ENCODE measurements at places on chromosomes 1 and 21.

GRCh38 chr1:55575571-55576279 is 360.6 kb upstream of the USP24 start:
- DNase-seq: no peak

DNA sequence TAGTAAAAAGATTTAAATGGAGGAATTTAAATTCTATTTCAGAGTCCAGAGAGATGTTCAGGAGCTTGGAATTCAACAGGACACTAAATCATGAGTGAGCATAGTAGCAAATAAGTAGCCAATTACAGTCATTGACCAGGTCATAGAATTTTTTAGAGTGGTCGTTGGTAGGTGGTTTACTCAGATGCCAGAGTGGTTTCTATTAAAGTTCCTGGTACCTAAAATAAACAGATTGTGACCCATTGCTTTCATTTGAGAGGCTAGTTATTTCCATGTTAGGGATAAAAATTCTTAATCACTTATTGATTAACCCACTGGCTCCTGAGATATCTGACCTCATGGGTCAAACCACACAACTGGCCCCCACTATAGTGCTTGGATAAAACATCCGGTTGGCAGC is 201.3 kb downstream of the ASTN1 start:
- no peak for DNase-seq

DNA sequence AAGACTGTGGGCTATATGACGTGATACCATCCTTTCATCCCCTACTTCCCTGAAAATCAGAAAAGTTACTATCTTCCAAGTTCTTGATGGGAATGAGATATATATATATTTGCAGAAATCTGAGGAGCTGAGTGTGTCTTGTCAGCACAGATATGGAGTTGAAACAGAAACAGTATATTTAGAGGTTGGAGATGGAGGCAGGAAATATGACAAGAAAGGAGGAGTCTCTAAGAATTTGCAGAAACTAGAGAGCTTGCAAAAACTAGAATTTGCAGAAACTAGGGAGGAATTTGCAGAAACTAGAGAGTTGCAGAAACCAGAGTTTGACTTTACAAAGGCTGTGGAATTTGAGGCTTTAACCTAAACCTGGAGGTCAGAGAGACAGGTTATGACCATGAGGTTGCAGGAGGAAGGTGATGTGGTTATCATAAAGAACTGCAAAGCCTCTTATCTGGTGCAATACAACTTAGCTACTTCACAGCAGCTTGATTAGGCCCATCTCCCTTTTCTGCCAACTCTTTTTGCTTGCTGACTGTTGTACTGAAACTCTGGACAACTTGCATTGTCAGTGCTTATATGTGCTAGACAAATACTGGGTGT is 22.3 kb downstream of the XCL2 start:
- no peak for DNase-seq

DNA sequence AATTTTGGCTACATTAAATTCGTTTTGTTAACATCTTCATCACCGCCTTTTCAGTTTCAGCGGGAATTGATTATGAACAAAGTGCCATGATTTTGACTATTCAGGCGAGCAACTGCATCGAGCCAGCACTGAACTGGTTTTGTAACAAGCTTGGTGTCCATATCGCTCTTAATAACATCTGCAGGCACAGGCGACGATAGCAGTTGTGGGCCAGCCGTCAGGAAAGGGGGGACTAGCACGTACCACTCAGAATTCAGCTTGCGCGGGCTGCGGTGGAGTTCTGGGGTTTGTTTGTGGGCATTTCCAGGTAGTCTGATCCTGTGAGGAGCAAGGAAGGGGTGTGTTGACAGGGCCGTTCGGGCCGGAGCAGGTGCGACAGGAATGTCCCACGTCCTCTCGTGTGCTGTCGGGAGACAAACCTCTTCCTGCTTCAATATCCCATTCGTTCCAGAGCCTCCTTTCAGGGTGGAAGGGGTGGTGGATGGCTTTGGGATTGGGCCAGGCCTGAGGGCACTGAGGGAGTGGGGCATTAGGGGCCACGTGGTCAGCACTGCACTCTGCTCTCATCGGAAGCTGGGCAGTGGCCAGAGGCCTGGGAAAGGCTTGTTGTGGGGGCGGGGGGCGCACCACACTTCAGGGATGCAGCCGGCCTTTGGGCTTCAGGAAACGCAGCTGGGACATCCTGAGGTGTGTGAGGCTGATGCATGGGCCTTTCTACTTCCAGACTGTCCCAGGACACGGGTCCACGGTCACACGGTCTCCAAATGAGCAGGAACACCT is 39.1 kb downstream of the SKI start:
- no peak for DNase-seq

DNA sequence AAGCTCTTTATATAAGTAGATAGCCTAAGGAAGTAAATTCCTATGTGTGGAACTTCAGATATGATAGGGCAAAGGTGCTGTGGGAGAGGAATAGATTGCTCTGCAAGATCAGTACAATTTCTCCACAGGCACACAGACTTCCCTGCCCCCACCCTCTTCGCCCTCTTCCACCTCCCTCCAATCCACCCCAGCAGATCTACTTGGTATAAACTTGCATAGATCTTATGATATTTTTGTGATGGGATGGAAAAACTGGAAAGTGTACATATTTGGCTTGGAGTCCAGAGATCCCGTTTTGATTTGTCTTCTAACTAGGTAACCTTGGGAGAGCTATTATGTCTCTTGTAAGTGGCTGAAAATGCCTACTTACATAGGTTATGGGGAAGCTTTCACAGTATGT is 586.3 kb upstream of the USP24 start:
- DNase-seq: no peak

DNA sequence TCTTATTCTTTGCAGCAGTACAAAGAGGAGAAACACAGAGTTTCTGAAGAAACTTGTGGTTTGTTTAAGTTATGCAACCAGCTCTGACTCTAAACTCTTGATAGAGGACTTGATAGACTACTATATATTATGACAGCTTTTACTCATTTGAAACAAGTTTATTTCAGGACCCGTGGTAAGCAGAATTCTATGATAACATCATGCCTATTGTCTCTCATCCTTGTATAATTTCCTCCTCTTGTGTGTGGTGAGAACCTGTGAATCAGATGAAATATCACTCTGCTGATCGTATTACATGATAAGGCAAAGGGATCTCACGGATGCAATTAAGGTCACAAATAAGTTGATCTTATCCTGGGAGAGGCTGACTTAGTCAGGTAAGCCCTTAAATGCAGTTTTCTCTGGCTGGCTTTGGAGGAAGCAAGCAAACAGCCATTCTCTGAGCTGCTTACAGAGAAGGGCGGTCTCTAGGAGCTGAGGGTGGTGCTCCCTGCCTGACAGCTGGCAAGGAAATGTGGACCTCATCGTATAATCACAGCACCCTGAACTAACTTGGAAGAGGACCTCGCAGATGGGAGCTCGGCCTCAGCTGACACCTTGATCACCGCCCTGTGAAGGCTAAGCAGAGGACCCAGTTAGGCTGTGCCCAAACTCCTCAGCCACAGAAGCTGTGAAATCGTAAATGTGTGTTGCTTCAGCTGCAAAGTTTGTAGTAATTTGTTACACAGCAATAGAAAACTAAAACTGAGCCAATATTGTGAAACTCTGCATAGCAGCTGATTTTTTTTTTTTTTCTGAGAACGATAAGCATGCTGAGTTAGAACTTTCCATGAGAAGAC is 151.1 kb upstream of the DPT start:
- DNase-seq: no peak

- DNase-seq: no peak
Measured at GRCh38 chr1:53725238-53725689, 13.7 kb downstream of the GLIS1 start.

GRCh38 chr1:85656948-85657347 is 51.3 kb downstream of the ZNHIT6 start:
- DNase-seq: no peak

DNA sequence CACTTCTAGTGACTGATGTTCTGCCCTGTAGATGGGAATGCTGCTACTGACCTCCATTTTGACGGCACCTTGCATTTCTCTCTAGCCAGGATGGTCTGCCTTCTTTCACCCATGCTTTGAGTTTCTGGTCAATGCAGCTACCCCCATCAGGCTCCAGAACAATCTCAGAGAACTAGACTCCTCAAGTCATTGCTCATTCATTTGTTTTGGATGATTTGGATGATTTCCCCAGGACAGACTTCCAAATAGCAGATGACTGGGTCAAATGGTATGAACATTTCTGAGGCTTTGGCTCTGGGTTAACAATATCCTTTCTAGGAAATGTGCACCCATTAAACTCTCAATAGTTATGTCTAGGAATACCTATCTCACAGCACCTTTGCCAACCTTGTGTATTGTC is 63.9 kb downstream of the CSMD2 start:
- no peak for DNase-seq

- no peak for DNase-seq
Measured at GRCh38 chr1:98842241-98842640, 162.4 kb downstream of the PLPPR5 start.

GRCh38 chr1:6385488-6386191 is 7.9 kb downstream of the ACOT7 start:
- no peak for DNase-seq

- no peak for DNase-seq
Measured at GRCh38 chr1:101338714-101339430, 102.1 kb downstream of the S1PR1 start.

- no peak for DNase-seq
Measured at GRCh38 chr1:174165471-174166137, 6.3 kb downstream of the RABGAP1L start.

DNA sequence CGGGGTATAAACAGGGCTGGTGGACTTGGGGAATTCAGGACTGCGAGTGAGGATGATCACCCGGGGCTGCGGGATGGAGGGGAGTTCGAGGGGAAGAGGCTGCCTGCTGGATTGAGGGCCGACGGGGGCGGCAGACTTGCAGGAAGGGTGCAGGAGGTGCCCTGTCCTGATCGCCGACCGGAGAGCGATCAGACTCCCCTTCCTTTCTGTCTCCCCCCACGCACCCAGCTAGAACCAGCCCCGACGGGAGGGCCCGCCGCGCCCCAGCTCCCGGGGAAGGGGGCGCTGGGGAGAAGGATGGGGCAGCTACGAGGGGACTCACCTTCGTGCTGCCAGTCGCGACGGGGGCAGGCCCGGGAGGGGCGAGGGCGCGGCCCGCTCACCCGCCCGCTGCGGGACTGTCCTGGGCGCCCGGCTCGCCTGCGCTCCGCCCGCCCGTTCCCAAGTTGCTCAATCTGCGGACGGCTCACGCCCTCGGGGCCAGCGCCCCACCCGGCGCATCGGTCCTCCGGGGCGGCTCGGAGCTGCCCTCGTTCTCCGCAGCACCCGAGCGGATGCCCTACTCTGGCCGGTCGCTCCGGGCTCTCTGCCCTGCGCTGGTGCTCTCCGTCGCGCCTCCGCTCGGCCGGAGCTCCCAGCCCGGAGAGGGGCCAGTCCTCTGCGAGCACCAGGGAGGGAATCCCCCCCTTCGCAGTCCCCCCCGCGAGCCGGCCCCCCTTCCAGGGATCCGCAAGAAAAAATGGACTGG is at the start of gene RSPO1:
Gene RSPO1, minus strand, starts transcription at position 649 of the 748 bp plus-strand sequence. CDS start 5,231 bp downstream, outside the sequence.
- no peak for DNase-seq

DNA sequence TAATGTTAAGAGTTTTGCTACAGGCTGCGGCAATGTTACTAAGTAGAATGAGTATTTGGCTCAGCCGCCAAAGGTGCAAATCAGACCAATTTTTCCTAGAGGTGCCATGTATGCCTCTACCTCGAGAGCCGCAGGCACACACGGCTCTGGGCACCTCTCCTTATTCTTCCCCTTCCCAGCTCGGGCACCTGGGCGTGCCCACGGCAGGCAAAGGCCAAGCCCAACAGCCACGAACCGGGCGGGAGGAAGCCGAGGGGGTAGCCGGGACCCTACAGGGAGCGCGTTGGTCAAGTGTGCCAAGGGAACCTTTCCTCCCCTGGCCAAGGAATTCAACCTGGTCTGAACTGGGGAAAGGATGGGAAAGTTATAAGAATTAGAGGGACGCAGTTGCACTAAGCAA is 31.0 kb downstream of the LRRC3 start:
- DNase-seq: no peak

DNA sequence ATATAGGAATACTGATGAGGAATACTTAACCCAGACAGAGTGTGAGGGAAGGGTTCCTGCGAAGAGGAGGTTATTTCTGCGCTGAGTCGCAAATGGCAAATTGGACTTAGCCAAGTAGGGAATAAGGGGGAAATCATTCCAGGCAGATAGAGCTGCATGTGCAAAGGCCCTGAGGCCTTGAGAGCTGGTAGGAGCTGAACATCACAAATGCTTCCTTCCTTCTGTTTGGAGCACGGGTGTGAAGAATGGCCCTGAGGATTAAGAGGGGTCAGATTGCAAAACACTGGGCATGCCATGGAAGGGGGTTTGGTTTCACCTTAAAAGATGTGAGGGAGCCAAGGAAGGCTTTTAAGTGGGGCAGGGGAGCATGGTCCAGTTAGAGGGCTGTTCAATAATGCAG is 12.4 kb downstream of the IER5 start:
- DNase-seq: no peak

GRCh38 chr1:216238844-216239243 is 184.4 kb downstream of the USH2A start:
- DNase-seq: no peak

DNA sequence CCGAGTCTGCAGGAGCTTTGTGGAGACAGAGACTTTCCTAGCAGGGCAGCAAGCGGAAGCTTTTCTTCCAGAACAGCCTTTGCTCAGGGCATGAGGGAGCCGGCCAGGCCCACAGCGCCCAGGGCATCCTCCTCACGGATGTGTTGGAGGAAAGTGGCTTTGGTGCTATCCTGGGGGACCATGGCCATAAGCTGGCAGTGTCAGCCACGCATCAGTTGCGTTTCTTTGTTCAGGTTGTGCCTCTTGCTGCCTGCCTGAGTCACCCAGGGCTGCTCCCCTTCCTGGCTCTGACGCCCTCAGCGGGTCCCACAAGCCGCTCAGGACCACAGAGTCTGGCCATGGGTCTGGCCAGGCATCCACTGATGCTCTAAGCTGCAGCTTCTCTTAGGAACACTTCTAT is 39.6 kb upstream of the PRSS38 start:
- no peak for DNase-seq

- DNase-seq: no peak
Measured at GRCh38 chr1:238469146-238469631, 578.5 kb upstream of the ZP4 start.

DNA sequence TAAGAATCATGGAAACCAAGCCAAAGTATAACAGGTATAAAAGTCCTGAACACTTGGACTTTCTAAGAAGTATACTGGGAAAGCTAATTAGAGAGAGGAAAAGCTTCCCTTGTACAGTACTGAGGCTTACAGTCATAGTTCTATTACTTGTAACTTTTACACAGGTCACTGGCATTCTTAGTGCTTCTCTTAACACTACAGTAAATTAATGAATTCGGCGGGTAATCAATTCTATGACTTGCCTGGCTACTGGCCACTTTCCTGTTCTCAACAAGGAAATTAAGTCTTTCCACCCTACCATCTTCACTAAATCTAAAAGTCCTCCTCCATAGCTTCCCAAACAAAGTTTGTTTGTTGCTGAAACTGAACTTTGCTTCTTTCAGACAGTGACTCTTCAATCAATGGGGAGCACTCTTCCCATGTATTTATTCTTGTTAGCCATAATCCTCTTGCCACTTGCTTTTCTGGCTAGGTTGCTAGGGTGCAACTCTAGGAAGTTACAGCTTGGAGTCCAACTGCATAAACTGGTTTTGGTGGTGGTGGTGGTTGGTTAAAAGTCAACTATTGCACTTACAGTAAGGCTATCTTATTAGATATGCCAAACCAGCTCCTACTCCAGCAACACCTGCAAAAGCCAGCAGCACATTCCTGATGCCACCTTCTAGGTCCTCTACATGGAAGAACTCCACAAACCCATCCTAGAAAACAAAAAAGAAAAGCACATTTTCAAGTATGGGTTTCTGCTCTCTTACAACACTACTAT is 2.4 kb downstream of the MCL1 start:
- no peak for DNase-seq

GRCh38 chr1:180402001-180402400 is 100.4 kb downstream of the ACBD6 start:
- DNase-seq: no peak
